T-helper 17 cell (primary cell): ENCODE measurements at places on chromosomes 12 and 14. TPM values are rescaled to one million over a fixed set of nuclear protein-coding genes. Genes with fewer than 3 reads are reported as not detected.

- DNase-seq: no peak
These were observed 161.0 kb upstream of the RMST start for GRCh38 chr12:97301576-97301975.

DNA sequence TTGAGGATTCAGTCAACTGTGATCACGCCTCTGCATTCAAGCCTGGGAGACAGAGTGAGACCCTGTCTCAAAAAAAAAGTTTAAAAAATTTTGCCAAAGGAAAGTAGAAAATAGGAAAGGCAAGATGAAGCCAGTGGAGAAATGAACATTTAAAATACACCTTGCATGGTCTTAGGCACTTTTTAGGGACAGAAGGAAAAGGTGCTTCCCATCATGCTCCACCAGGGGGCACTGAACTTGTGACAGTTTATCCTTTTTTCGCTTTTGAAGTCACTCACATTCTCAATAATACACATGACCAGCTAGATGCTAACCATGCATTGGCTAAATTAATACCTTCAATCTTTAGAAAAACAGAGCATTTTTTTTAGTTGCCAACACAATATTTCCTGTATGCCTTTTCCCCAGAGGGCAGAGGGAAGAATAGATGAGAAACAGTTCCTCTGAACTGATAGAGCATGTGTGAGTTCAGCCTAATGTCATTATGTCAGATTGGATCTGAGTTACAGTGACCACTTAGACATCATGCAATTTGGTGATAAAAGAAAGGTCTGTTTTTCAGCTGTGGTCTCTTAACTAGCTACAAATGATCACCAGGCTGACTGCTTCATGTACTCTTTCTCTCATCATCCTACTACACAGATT lies 221.8 kb upstream of the SSTR1 start:
- peak; percentile 14 for DNase-seq

- DNase-seq: no peak
These were observed 993.5 kb downstream of the SLC6A15 start for GRCh38 chr12:83919081-83919480.

DNA sequence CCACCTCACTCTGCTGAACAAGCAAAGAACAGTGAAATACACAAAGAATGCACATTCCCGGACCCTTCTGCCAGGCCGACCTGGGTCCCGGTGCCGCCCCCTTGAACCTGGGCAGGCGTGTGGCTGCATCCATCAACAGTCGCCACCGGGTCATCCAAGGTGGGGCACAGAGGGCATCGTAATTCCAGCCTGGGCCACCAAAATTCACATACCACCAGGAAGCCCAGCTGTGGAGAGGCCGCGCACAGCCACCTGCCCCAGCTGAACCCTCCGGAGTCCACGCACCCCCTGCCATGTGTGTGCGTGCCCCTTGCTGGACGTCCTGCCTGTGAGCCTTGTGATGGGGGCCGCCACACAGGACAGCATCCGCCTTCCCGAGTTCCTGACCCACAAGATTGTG lies 85.7 kb downstream of the NOC4L start:
- no peak for DNase-seq

GRCh38 chr12:124680863-124681778 lies 113.7 kb upstream of the NCOR2 start:
- no peak for DNase-seq

GRCh38 chr12:9751204-9752144 lies 9.2 kb downstream of the CD69 start:
- peak; percentile 36 for DNase-seq

GRCh38 chr14:89574420-89574819 lies 157.4 kb upstream of the FOXN3 start:
- DNase-seq: no peak

- DNase-seq: no peak
These were observed 876.2 kb downstream of the C12orf50 start for GRCh38 chr12:87152841-87153528.

- DNase-seq: no peak
These were observed 677 bp downstream of the TNS2 start for GRCh38 chr12:53050426-53051057.

DNA sequence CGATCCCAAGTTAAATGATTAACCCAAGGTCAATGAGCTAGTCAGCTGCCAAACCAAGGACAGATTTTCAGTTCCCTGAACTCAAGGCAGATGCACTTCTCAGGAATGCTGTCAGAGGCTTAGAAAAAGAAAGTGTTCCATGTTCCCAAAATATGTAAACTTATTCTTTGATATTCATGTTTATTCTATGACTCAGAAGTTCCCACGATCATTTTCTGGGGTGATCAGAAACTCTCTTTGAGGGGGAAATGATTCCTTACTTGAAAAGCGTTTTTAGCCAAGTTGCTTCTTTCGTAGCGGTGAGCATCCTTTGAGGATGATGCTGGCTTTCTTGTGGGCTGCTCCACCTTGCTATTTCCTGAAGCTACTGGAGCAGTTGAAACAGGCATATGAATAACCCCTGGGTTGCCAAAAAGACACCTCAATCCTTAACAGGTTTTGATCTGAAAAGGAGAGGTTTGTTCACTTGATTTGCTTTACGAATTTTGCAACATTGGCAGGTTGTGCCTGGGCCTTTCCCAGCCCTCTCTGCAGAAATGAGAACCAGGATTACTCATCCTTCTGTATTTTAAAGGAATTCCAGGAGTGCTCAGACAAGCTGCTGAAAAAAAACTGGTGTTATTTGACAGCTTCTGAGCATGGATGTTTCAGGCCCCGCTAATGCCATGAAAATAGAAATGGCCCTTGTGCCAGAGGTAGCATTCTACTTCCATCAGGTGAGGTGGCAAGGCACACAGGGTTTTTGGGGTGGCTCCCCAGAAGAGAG lies 121.4 kb upstream of the HIF1A start:
- DNase-seq: no peak

Gene KRT76
- not detected for total RNA-seq

Gene MYH6
- total RNA-seq: not detected

Gene PLD4
- 1.1 TPM for total RNA-seq

Gene TPPP2
- total RNA-seq: not detected

Gene TIMM9
- total RNA-seq: 31.5 TPM

Gene NRIP2
- total RNA-seq: not detected

Gene TROAP
- 0.55 TPM for total RNA-seq

Gene DLK1
- not detected for total RNA-seq
